ENCODE measurements at places on chromosomes 12 and 14.

GRCh38 chr14:89674936-89675335, 257.9 kb upstream of the FOXN3 start:
- DNase-seq: no peak

GRCh38 chr14:95620659-95621059, 65.6 kb upstream of the TCL1B start:
- DNase-seq: no peak

DNA sequence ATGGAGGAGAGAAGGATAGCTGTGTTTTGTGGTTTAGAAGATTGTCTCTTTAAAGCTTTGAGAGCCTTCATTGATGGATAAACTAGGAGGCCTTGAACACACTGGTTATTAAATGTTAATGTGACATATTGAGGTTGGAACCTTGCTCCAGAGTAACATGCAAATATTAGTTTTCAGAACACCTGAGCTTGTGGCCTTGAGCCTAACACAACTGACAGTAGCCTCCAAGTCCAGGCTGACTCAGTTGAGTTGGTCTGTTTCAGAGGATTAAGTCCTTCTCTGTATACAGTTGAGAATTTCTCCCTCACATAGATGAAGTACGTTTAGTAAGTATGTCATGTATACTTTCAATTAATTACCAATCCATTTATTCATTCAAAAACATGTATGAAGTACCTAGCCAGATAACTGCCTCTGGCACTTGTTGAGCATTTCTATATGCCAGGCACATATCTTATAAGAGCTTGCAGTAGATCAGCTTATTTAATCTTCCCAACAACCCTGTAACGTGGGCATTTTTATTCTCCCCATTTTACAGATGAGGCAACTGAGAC, 63.5 kb downstream of the ELK3 start:
- DNase-seq: no peak

DNA sequence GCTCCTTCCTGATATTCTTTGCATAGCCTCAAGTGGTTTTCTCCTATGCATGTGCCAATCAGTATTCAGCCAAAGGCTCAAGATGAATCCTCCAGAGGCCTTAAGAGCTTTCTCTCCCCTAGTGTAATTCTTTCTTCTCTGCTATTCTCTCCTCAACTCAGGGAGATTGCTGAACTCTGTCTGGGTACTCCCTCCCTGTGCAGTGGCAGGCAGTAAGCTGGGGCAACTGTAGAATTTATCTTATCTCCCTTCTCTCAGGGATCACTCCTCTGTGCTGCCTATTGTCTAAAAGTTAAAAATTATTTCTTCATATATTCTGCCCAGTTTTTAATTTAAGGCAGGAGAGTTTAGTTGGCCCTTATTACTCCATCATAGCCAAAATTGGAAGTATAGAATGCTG, 28.5 kb upstream of the RTRAF start:
- DNase-seq: no peak

- DNase-seq: no peak
Observed at GRCh38 chr14:77342726-77343397, 22.0 kb downstream of the GSTZ1 start.

GRCh38 chr14:103372552-103373304, 12.5 kb upstream of the MARK3 start:
- peak; percentile 88 for DNase-seq

GRCh38 chr12:96314723-96315122, 85.5 kb downstream of the CDK17 start:
- no peak for DNase-seq

DNA sequence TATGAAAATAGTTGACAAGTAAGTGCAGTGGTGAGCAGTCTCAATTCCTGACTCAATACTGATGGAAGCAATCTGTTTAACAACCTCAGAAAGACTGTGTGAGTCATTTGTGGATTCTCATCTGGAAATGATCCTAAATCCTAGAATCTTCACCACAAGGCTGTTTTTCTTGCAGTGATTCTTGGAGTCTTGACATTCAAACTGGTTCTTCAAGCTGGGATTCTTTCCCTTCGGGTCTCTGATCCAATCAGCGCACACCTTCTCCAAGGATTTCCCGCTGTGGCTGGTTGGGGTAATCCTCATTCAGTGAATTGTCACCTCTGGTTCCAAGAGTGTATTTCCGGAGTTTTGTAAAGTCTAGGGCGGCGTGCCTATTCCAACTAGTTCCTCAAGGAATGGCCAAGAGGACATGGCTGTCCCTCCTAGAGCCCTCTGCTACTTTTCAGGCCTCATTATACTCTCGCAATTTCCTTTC, 37.7 kb upstream of the FOXJ2 start:
- no peak for DNase-seq

GRCh38 chr12:96155781-96156180, 38.4 kb upstream of the ELK3 start:
- no peak for DNase-seq

GRCh38 chr12:1862973-1863372, 42.6 kb downstream of the LRTM2 start:
- no peak for DNase-seq

GRCh38 chr14:22018890-22019289, 345.3 kb upstream of the OR4E1 start:
- no peak for DNase-seq

GRCh38 chr14:105436891-105437722, 17.5 kb downstream of the MTA1 start:
- DNase-seq: no peak

- DNase-seq: no peak
Observed at GRCh38 chr12:121600702-121601336, 20.0 kb upstream of the KDM2B start.

DNA sequence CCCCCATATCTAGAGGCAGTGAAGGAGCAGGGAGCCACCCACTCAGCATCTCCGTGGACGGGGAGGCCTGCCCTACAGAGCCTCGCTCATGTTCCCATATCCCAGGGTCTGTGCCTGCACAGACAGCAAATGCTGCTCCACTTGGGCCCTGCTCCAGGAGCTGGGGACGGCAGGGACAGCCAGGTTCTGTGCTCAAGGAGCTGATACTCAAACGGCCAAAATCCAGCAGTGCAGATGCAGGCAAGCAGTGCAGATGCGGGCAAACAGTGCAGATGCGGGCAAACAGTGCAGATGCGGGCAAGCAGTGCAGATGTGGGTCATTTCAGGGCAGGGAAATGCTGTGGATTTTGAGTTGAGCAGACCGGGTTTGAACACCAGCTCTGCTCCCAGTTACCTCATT, 6.2 kb upstream of the SERPINA12 start:
- no peak for DNase-seq

GRCh38 chr12:54628186-54628846, 6.4 kb downstream of the LACRT start:
- no peak for DNase-seq
